ENCODE measurements at places on chromosomes 2 and 18.

DNA sequence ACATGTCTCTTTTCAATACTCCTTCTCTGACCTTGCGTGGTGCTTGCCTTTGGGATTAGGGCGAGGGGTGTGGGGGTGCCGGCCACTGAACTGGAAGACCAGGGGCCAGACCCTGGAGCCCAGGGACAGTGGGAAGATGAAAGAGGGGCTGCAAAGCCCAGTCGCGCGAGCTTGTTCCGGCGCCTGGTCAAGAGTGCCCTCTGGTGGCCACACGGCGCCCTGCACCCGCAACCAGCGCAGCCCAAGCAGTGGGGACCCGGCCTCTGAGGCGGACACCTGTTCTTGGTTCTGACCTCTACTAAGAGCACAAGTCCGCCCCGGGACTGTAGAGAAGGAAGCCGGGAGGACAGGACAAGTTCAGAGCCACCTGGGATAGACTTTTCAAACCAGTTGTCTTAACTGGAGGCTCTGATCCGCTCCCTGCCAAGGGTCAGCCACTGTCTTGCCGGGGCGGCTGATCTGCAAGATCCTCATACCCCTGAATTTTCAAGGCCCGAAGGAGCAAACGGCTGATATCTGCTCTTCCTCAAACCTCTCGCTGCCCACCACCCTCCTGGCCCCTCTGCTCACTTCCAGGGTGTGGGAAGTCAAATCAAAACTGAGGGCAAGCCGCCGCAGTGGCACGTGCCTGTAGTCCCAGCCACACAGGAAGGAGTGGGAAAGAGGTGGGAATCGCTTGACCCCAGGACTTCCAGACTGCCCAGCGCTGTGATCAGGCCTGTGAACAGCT, 14.9 kb upstream of the MSH6 start:
- peak; percentile 50 for DNase-seq

GRCh38 chr2:13545320-13545719, 828.6 kb downstream of the TRIB2 start:
- no peak for DNase-seq

GRCh38 chr2:140759426-140760156, 1371.2 kb downstream of the LRP1B start:
- DNase-seq: peak; percentile 9

- DNase-seq: no peak
These were observed 282.9 kb upstream of the TNP1 start for GRCh38 chr2:217142649-217143266.

- DNase-seq: peak; percentile 74
These were observed 2.4 kb upstream of the RBM45 start for GRCh38 chr2:178109813-178110212.

GRCh38 chr2:149100739-149101699, 62.5 kb downstream of the LYPD6B start:
- DNase-seq: no peak
